ENCODE measurements at places on chromosomes 4 and X.

- no peak for DNase-seq
These were observed 57.3 kb upstream of the BCOR start for GRCh38 chrX:40154853-40155588.

DNA sequence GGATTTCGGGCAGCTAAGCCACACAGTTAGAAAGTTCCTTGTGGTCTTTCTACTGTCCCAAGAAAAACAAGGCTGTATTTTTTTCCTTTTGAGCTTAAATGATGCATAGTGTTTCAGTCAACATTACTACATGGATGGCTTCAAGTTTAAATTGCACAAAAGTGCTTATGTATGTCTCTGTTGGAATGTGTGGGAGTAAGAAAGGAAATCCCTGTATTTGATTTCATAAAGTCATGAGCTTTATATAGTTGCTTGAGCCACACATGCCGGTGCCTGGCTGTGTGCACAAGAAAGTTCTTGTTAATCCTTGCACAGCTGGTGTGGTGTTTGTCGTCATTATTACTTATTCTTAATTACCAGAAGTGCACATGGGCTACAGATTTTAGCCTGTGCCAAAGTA is 262.2 kb downstream of the ARHGAP10 start:
- DNase-seq: no peak

DNA sequence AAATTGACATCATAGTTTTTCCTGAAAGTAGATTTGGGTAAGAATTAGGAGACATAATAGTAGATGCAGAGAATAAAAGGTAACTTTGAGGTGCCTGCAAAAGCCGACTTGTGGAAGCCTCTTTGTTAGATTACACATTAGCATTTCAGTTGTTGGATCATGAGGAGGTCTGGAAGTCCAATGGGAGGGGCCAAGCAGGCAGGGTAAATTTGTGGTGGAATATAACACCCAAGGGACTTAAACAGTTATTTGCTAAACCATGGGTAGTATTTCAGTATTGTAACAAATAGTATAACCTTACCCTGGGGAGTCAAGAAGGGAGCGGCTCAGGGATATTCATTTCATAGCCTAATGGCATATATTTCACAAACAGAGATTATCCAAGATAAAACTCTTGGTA is 810.7 kb upstream of the AMOT start:
- DNase-seq: no peak

- no peak for DNase-seq
These were observed 3.1 kb downstream of the ZGRF1 start for GRCh38 chr4:112633477-112634235.

DNA sequence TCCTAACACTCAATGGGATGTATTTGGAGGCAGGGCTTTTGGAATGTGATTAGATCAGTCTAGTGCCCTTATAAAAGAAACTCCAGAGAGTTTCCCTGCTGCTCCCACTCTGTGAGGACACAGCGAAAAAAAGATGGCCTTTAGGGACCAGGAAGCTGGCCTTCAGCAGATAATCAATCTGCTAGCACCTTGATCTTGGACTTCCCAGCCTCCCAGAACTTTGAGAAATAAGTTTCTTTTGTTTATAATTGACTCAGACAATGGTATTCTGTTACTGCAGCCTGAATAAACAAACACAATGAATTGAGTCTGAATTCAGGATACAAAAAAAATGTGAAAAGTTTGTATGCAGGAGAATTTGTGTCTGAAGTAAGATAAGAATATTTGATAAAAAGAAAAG is 842.1 kb downstream of the FSTL5 start:
- no peak for DNase-seq

GRCh38 chr4:109389369-109390114 is 44.1 kb upstream of the SEC24B start:
- no peak for DNase-seq

- no peak for DNase-seq
These were observed 73.9 kb upstream of the C4orf50 start for GRCh38 chr4:6092131-6092530.

GRCh38 chrX:81120936-81121371 is 80.8 kb downstream of the HMGN5 start:
- no peak for DNase-seq

DNA sequence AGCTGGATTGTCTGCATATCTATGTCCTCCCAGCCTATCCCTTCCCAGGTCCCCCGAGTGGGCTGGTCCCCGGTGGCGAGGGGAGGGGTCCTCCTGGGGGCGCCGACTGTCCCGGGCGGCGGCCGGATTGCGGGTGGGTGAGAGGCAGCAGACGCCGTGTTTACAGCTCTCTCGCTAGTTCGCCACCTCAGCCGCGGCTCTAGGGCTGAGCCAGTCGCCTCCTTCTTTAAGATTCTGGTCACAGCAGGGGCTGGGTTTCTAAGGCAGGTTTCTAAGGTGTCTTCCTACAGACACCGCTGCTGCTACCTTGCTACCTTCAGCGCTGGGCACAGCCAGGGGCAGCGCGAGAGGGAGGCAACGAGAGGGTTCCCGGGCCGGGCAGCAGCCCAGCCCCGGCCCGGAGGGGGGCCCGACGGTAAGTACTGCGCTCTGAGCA is 57.2 kb downstream of the FRMPD3 start:
- DNase-seq: no peak

- no peak for DNase-seq
These were observed 140.2 kb upstream of the TBL1X start for GRCh38 chrX:9324676-9325075.

- DNase-seq: peak; percentile 40
These were observed at the start of gene ZDHHC15 for GRCh38 chrX:75522565-75523431. TSS of gene ZDHHC15 (minus strand) at chrX:75523037. CDS start at chrX:75523024, 13 bp downstream.

- DNase-seq: no peak
These were observed 22.9 kb upstream of the CXCL3 start for GRCh38 chr4:74061430-74061829.

- no peak for DNase-seq
These were observed 461.3 kb downstream of the BCOR start for GRCh38 chrX:39636481-39636880.

- DNase-seq: no peak
These were observed 176.9 kb upstream of the ARSJ start for GRCh38 chr4:114156371-114156770.

DNA sequence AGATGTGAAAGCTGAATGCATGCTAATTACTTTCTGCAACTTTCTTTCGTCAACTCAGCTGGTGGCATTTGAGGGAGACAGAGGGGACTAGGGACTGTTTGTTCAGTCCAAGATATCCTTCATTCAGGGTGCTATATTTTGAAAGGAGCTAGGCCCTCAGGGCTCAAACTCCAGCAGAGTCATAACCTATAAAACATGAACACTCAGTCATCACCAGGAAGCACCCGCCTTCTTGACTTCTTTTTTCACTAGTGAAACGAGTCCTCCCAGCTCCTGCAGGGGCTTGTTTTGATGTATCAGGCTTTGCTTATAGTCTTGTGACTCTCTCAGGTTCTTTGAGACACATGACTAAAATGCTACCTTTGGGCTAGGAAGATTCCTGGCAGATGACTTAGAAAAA is 230.6 kb downstream of the PCDH7 start:
- DNase-seq: no peak

DNA sequence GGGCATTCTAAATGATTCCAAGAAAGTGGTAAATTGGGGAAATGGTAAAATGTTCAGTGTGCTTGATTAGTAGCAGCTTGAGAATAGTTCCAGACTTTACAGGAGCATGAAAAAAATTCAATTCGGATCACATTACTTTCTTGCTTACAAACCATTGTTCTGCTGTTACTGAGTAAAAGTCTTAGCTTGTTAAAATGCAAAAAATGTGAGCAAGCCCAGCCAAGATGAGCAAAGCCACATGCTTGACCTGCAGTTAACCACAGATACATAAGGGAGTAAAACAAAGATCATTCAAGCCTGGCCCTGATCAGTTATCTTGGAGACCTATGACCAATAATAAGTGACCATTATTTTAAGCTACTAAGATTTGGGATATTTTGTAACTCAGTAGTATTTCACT is 562.9 kb upstream of the MAGEB2 start:
- DNase-seq: no peak

GRCh38 chr4:3368841-3369760 is 72.7 kb upstream of the HGFAC start:
- no peak for DNase-seq

GRCh38 chrX:69024931-69025330 is 140.3 kb downstream of the PJA1 start:
- no peak for DNase-seq

- DNase-seq: no peak
These were observed 2.9 kb upstream of the ATOH1 start for GRCh38 chr4:93825551-93826216.

- DNase-seq: no peak
These were observed 6.3 kb downstream of the MAGEB1 start for GRCh38 chrX:30253257-30253656.

DNA sequence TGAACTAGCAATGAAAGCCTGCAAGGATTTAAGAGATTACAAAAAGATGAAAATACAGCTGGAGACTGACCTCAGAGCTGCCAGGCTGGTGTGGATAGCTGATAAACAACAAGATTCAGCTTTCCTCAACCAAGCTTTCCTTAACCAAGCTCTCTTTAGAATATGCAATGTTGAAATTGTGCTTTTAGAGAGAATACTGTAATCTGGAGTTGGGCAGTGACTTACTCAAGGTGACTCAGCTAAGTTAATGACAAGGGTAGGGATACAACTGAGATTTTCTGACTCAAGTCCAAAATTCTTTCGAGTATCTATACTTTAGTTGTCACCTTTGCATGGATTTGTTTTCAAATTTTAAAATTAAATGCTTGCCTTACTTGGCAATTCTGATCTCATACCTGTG is 98.0 kb downstream of the AMMECR1 start:
- no peak for DNase-seq

DNA sequence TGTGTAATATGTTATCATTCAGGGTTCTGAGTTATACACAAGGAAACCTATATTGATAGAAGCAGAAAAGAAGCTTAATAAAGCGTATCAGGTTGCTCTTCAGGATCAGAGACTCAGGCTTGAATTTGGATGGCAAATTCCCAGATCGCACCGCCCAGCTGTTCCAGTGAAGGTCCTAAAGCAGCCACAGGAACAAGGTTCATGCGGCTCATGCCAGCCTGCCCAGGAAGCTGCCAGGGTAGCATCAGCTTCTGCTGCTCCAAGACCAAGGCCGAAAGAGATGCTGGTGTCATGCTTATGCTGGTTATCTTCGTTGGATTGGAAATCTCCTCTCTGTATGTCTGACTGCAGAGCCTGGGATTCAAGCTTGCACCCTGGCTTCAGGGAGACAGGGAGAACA is 127.7 kb downstream of the MANBA start:
- no peak for DNase-seq

- DNase-seq: peak; percentile 80
These were observed 30.9 kb downstream of the NIPAL1 start for GRCh38 chr4:48047421-48047844.

- DNase-seq: peak; percentile 12
These were observed 45.8 kb upstream of the MSANTD1 start for GRCh38 chr4:3202836-3203820.

DNA sequence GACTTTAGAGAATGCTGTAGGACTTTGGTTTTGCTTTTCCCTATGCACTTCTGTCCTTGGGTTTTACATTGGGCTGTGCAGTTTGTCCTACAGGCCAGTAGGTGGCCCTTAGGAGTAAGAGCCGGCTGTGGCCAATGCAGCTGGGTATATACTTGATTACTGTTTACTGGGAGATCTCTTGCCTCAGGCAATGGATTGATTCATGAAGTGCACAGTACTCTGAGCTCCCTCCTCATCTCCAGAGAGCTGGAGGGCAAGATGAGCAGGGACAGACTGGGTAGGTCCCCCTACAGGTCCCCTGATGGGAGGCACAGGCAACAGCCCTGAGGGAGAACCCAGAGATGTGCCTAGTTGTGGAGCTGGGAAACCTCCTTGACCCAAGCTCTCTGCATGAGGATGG is 103.8 kb upstream of the QRFPR start:
- no peak for DNase-seq

DNA sequence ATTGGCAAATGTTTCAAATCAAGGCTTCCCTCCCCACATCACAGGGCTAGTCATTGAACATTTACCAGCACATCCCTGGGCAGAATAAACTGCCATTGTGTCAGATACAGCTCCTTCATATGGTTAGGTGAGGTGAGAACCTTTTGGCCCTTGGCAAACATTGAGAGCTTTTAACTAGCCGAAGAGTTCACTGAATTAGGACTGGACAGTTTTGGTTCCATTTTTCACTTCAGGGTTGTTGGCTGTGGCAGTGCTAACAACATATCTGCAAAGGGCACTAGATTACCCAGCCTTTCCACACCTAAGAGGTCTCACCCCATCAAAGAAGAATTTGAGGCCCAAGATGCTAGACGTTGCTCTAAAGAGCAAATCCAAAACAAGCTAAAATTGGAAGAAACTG is 180.7 kb downstream of the GUCY2F start:
- no peak for DNase-seq

DNA sequence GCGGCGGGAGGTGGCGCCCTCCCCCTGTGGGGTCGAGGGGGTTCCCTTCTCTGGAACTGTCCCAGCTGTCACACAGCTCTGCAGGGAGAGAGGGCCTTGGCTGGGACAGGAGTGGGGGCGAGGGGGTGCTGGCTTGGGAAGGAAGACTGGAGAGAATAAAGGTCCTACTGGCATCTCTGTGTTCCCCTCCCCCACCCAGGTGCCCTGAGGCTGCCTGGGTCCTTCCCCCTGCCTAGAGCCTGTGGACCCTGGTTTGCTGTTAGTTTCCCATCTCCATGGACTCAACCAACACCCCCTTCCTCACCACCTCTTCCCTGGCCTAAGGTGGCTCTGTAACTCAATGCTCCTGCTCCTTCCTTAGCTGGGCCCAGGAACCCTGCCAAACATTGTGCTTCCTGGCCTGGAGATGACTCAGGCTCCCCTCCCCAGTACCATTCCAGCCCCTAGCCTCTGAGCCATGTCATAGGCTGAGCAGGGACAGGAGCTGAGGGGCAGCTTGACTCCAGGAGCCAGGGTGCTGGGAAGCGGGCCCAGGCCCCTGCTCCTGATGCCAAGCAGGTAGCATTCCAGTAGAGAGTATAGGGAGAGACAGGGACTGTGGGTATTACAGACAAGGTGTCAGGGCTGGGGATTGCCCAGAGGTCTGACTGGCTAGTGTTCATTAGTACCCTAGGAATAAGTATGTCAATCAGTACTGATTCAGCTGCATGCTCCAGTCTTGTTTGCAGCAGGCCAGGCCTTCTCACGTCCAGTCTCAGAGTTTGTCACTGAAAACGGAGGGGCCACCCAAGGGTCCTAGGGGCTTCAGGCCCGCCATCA is 100.7 kb downstream of the EFNB1 start:
- no peak for DNase-seq

GRCh38 chr4:108703370-108703769 is 53.0 kb downstream of the OSTC start:
- no peak for DNase-seq

GRCh38 chrX:41862562-41863184 is 60.7 kb downstream of the CASK start:
- DNase-seq: no peak
